Nephron progenitor cell (in vitro differentiated cells): ENCODE measurements at places on chromosomes 2 and 18.
A peak's percentile ranks its signal among the peaks of the same experiment; 100 is the strongest.

GRCh38 chr2:70123051-70123828 lies 36.0 kb downstream of the PCBP1 start:
- peak; percentile 70 for DNase-seq

DNA sequence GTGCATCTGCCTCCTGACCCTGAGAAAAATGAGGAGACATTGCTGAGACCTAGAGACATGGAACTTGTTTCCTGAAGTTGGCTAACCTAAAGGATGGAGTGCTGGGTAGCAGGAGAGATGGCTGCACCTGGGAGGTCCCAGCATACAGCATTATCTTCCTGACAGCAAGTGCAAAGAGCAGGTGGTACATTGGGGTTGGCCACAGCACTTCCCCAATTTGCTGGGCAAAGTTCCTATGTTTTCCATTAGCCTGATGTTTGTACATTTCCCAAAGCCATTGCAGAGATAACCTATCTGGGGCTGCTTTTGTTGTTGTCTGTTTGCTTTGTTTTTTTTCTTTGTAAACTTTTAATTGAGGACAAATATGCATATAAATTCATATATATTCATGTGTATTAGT lies 296.7 kb downstream of the HRH4 start:
- DNase-seq = no peak

DNA sequence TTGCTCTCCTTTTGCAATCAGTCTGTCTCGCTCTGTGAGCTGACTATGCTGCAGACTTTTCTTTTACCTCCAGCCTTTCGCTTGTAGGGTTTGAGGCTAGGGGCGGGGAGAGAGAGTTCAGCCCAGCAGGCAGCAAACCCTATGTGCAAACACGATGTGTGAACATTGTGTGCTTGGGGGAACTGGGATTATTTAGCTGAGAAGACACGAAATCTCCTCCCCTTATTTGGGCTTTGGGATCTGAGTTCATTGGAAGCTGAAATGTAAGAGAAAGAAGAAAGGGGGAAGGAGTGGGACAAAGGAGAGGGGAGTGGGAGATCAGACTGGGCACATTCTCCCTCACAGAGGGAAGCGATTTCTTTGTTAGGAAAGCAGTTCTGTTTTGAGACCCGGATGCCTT lies 189.6 kb upstream of the TNP1 start:
- no peak for DNase-seq

DNA sequence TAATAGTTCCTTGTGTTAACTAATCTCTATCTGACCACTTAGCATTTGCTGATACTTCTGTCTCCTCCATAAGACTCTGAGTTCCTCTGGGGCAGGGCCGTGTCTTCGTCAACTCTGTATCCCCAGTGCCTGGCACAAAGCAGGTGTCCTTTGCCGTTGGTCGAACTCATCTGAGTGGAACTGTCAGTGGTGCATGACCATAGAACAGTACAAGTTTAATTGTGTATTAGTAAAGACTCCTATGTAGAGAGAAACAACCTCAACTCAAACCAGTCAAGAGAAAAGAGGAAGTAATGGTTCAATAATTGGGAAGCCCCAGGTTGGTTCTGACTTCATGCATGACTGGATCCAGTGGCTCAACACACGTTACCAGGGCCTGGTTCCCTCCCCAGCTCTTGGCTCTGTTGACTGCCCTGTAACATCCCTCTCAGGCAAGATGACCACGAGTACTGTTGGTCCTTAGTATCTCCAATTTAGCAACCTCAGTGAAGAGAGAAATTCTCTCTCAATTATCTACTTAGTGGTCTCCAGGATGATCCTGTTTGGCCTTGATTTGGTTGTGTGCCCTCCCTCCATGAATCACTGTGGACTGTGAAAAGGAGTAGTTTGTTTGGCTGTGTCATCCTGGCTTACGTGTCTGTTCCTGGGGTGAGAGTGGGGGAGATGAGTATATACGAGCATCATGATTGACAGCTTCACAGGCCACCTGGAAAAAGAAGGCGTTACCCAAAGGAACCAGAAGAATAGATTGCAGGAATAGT lies 58.5 kb upstream of the MSH6 start:
- DNase-seq = no peak

- no peak for DNase-seq
Observed at GRCh38 chr18:65737471-65737955, 13.3 kb upstream of the CDH7 start.

DNA sequence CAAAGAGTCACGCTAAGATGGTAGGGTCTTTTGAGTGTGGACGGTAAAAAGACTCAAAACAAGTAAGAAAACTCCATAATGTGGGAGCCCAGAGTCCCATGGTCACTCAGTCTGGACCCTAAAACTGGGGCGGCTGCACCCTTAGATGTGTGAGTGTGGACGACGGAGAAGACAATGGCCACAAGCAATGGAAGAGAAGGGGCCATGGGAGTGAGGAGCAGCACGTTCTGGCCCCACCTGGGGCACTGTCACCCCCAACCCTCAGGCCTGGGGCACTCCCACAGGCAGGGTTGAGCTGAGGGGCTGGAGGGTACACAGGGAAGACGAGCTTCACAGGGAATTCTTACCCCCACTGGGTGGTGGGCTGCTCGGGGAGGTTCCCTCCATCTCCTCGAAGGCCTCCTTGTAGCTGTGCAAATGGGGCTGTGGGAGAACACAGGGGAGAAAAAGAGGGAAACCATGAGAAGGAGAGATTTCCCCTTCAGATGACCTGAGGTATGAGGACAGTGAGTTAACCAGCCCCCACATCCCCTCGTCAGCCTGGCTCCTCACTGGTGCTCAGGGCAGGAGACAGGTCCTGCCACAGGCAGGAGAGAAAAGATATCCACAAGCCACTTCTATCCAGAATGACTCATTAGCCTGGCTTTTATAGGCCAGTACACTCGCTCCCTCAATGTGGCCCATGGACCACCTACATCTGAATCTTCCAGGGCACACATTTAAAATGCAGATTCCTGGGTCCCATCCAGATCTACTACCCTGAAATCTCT lies 167.9 kb downstream of the TNS1 start:
- DNase-seq = no peak

DNA sequence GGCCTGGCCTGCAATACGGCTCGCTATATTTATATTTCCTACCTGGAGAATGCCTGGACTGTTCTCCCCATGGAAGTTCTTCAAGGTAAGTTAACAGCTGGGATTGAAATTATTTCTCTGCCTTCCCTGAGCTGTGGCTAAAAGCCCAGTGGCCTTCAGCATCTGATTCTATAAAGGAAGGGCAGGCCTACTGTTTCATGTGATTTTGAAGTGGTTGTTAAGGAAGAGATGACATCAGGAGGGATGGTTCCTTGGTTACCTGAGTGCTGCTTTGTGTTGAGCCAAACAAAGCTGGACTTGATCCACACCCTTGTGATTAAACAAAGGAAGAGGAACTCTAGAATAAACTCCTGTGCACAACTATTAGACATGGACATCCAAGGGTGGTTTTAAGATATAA lies 61.6 kb downstream of the MFSD6 start:
- no peak for DNase-seq

- DNase-seq = no peak
Observed at GRCh38 chr2:239401881-239402233, 1.0 kb upstream of the HDAC4 start.

DNA sequence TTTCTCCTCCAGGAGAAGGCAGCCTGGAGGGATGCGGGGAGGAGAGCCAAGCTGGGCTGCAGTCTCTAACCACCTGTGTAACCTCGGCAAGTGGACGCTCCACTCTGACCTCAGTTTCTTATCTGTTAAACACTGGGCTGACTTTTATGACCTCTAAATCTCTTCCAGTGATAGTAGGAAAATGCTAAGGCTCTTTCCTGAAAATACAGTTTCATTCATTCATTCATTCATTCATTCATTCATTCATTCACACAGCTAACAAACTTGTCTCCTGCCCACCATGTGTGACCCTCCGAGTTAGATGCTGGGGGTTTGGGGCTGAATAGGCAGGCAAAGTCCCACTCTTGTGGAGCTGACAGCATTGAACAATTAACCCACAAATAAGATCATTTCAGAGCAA lies 9.3 kb downstream of the PROM2 start:
- no peak for DNase-seq

DNA sequence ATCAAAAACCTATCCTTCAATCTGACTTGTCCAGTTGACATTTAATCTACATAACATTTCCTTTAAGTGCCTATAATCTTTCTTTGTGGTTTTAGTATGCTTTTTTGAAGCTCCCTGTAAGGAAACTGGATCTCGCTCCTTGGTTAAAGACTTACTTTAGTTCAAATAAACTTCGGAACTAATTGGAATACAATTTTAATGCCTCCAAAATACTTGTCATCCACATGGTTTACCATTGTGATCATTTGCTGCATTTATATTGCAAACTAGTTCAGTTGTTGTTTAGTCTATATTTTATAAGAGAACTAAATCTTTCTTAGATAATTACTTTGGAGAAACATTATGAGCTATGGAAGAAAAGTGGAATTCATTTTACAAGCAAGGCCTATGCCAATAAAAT lies 496.0 kb downstream of the ERBB4 start:
- no peak for DNase-seq

- DNase-seq = no peak
Observed at GRCh38 chr2:157868993-157869392, 7.1 kb downstream of the ACVR1 start.

DNA sequence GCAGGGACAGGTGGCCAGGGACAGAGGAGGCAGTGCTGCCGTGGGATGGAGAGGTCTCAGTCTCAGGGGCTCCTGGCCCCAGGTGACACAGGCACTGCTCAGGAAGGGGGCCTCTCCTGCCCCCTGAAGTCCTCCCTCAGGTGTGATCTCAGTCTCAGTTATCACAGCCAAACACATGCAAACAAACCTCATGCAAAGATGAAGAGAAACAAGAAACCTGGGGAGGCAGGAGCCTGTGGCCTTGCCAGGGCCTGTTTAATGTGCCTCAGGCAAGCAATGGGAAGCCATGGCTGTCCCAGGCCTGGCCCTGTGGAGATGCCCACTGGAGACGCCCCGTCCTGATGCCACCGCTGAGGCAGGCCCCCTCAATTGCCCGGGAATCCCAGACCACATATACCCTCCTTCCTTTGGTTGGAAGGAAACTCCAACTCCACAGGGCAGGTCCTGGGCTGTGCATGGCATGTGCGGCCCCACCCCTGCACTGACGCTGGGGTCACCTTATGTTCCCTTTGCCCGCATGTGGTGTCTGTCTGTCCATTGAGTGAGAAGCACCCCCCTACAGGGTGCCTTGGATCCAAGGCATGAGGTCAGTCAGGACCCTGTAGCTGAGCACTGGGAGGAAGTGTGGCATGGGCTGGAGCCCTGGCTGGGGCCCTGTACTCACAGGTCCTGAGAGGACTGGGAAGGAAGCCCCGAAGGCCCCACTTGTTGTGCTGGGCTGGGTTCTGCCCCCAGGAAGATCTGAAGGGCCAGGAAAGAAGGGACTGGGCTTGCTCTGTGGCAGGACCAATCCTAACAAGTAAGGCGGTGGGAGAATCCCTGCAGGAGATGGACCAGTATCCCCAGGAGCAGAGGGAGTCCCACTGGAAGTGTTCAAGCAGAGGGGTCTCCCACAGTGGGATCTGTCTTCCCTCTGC lies 68.8 kb upstream of the RAB6C start:
- no peak for DNase-seq

GRCh38 chr2:216362730-216363129 lies 9.6 kb downstream of the MARCHF4 start:
- DNase-seq = no peak

GRCh38 chr2:68121873-68122679 lies 35.6 kb upstream of the PNO1 start:
- peak; percentile 91 for DNase-seq

- DNase-seq = no peak
Observed at GRCh38 chr2:177484180-177484795, 91.7 kb downstream of the AGPS start.

DNA sequence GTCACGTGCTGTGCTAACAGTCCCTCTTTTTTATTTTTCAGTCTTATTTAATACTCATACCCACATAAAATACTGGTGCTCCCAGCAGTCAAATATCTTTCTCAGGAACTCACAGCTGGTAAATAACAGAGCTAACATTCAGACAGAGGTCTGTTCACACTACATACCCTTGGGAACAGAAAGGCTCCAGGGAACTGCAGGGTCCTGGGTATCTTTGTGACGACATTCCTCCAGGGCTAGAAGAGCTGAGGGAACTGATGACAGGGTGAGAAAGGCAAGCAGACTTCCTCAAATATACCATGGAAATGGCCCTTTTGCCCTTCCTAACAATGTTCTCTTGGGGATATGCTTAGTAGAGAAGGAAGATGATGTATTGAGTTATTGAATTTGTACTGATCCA lies 19.3 kb downstream of the PDE6D start:
- no peak for DNase-seq

DNA sequence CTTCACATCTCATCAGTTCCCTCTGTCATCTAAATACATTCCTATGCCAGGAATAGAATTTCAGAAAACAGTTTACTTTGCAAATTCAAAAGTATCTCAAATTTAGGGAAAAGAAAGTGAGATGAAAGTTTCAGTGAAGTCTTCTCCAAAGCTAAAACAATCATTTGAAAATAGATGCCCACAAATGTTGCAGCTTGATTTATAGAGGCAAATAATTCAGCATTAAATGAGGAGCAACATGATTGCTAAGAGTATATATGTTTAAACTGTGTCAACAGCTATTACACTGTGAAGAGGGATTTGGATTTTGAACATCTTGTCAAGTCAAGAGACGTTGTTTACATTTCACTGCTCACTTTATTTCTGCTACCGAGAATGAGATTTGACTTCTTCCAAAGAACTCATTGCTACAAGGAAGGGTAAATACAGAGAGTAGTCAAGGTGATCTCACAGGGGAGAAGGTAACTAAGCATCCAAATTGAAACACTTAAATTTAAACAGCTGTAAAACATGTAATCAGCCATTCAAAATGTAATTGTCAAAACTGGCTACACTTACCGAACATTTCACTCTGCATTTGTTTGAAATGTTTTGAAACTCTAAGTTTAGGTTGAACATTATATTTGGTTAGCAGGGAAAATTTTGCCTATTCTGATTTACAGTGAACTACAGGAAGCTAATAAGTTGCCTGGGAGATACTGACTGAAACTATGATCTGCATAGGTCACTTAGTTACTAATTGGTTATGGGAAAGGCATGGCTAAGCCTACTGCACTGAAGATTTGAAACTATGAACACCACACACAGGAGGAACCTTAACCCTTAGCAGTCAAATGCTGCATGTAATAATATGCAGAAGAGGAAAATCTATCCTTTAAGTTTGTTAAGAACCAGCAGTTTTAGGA lies 33.2 kb upstream of the GALNT3 start:
- no peak for DNase-seq

- no peak for DNase-seq
Observed at GRCh38 chr2:165594935-165595255, 125.4 kb downstream of the CSRNP3 start.

- DNase-seq = peak; percentile 22
Observed at GRCh38 chr2:102736110-102736409, 25.8 kb upstream of the TMEM182 start.

DNA sequence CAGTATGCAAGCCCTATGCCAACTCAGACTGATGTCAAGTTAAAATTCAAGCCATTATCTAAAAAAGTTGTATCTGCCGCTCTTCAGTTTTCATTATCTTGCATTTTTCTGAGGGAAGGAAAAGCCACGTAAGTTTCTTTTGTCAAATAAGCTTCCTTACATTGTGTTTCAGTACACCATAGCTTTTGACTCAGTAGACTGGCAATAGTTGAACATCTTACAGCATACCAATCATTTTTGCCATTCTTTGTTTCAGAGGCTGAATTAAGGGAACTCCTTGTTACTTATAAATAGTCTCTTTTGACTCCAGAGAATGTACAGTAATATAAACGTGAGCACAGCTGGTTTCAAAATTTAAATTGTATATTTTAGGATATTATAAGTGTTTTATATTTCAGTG lies 120.6 kb downstream of the EHBP1 start:
- no peak for DNase-seq
